Stimulated activated effector memory CD8-positive, alpha-beta T cell treated with anti-CD3 and anti-CD28 coated beads, Interleukin-12 subunit alpha, Interleukin-12 subunit beta, amount 100 ng/mL, for 72 hours (primary cell): ENCODE measurements at places on chromosomes 5 and 9.
A peak's percentile ranks its signal among the peaks of the same experiment; 100 is the strongest.

DNA sequence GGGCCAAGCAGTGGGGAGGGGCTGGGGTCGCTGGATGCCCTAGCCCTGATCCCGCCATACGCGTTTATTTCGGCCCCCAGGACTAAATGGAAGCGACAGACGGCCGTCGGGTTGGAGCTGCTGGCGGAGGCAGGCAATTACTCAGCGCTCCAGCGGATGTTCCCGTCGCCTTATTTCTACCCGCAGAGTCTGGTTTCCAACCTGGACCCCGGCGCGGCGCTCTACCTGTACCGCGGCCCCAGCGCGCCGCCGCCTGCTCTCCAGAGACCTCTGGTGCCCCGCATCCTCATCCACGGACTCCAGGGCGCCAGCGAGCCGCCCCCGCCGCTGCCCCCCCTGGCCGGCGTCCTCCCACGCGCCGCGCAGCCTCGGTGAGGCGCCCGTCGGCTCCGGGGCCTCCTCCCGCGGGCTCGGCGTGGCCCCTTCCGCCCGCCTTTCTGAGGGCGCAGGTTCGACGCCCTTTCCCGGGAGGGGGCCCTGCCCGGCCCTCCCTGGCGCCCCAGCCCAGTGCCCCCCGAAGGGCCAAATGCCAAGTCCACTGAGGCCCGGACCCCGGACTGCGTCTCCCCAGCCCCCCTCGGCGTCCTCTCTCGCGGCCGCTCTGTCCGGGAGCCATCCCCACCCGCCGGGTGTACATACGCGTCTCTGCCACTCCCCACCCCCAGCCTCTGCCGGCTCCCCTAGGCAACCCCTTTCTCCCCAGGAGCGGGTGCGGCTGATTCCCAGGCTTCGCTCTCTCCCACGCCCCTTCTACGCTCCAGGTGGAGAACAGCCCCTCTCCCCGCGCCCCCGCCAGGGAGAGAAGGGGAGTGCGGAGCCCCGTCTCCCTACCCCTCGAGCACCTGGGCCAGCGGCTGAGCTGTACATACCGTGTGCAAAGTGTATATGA lies 7.0 kb downstream of the BARHL1 start:
- no peak for DNase-seq

GRCh38 chr5:95738834-95739233 lies 7.7 kb downstream of the RHOBTB3 start:
- DNase-seq = no peak

- DNase-seq = no peak
These were observed 89.0 kb downstream of the ANKH start for GRCh38 chr5:14782591-14782990.

DNA sequence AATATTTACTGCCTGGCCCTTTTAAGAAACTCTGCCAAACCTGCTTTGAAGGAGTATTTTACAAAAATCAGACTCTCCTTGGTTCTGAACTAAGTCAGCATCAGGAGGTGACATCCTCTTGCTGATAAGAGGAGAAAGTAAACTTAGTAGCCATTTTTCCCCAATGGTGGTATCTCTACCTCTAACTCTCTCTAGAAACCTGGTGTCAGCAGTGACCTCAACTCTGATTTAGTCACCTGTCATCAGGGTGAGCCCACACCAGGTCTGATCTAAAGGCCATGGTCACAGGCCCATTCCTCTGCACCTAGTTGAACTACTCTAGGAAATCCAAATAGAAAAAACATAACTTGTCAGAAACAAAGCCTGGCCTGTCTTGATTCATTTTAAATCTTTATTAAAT lies 4.2 kb downstream of the CARNMT1 start:
- no peak for DNase-seq

DNA sequence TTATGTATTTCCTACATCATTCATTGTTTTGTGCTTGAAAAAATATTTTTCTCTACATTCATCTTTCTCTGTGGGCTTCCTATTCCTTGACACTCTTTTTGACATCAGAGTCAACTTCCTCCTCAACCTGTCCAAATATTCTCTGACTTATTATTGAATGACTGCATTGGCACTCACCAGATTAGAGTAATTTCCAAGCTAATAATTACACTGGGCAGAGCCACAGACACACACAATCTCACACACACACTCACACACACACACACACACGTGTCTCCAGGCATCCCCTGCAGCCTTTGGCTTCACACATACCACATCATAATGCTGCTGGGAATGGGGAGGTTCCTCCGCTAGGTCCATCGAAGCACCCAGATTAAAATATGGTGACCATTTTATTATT lies 184.5 kb downstream of the SYK start:
- no peak for DNase-seq

GRCh38 chr9:135707252-135708138 lies 5.5 kb downstream of the KCNT1 start:
- no peak for DNase-seq

DNA sequence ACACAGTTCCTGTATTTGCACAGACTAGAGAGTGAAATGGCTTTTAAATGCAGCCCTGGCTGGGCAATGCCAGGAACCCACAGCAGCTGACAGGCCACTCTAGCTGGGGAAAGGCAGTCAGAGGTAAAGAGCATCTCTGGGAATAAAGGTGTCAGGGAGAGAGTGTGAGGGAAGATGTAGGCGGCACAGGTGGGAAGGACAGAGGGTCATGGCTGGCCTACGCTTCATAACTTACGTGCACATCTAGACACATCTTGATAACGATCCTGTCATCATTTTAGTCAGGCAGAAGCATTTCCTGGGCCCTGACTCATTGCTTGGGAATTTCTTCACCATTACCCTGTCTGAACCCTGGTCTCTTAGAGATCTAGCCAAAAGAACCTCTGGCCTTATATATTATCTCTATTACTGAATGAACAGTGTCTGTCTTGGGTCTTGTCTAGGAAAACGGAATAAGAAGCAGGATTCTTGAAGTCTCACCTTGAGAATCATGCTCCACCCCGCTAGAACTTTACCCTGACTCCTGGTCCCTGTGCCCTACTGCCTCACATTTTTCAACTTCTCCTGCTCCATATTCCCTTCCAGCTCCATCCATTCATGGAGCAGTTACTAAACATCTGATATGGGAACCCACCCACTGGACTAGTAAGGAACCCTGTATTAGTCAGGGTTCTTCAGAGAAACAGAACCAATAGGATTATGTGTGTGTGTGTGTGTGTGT lies 106.4 kb upstream of the ELL2 start:
- no peak for DNase-seq

DNA sequence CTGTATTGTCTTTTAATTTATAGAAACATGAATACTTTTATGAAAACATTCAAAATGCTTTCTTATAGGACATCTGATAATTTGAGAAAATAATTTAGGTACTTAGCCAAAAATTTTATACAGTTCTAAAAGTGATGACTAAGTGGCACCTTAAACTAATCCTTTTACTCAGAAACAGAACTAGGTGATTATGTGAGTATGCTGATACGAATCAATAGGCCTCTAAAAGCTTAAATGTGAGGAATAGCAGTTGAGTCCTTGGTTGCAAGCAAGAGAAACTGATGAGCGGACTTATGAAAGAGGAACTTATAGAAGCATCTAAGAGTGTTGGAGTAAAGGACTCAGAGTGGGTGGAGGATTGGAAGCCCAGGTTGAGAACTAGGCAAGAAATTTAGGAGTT lies 26.4 kb downstream of the ANXA1 start:
- DNase-seq = no peak

DNA sequence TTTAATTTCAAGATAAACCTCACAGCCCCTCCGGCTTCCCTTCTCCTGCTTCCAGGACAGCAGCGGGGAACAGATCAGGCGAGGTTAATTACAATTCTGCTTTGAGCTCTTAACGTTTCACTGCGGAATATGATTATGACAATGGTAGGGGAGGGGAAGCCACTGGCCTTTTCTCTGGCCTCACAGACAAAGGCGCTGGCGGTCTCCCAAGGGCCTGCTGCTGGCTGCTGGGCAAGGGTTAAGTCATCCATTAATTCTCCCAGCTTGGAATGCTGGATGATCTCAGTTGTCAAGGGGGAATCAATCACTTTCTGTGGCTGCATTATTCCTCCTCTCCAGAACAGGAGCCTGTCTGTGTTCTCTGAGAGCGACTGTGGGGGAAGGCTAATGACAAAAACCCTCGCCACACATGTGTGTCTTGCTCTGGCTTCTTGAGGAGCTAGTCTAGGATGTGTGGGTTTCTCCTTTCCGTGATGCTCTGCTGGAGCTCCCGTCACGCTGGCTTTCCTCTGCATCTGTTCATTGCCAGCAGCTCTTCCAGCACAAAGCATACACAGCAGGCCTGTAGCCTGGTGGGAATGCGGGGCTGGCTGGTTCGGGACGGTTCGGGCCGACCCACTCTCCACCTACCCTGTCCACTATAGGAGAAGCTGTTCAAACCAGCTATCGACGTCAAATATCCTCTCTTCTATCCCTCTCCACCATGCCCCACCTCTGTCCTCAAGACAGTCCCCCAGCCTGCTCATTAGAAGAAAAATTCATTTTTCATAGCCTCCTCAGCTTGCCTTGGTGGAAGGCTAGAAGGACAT lies 82.8 kb downstream of the DCP2 start:
- no peak for DNase-seq

DNA sequence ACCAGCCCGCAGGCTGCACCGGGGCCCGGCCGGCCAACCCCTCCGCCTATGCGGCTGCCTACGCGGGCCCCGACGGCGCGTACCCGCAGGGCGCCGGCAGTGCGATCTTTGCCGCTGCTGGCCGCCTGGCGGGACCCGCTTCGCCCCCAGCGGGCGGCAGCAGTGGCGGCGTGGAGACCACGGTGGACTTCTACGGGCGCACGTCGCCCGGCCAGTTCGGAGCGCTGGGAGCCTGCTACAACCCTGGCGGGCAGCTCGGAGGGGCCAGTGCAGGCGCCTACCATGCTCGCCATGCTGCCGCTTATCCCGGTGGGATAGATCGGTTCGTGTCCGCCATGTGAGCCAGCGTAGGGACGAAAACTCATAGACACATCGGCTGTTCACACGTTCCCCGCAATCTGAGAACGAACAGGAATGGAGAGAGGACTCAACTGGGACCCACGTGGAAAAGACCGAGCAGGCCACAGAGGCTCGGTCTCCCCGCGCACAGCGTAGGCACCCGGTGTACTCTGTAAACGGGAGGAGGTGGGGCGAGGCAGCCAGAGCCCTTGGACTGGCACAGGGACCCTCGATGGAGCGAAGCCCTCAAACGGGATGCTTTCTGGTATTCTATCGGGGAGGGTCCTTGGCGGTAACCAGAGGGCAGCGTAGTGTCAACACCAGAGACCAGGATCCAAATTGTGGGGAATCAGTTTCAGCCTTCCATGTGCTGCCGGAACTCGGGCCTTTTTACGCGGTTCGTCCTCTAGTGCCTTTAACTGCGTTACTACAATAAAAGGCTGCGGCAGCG lies 1.9 kb downstream of the FOXE1 start:
- DNase-seq = no peak

DNA sequence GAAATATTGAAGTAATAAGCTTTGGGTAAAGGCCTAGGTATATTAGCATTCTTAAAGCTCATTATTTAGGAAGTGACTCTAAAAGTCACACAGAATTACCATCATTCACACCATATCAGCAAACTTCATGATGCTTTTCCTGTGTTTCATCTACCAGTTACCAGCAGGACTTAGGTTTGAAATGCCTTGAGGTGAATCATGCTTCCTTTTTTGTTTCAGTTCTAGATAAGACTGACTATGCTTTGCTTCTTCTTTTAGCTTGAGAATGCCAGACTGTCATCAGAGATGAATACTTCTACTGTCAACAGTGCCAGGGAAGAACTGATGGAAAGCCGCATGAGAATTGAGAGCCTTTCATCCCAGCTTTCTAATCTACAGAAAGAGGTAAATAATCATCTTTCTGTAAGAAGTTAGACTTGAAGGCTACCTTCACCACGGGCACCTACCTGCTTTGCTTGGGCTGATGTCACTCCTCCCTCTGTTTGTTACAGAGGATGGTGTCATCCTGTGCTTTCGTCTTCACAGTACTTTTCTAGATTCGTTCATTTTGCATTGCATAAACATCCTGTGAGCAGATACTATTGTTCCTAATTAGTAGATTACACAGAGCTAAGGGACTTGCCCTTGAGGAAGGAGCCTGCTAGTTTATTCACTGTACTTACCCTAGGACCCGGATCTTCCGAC lies 34.7 kb downstream of the LMNB1 start:
- DNase-seq = peak; percentile 9

DNA sequence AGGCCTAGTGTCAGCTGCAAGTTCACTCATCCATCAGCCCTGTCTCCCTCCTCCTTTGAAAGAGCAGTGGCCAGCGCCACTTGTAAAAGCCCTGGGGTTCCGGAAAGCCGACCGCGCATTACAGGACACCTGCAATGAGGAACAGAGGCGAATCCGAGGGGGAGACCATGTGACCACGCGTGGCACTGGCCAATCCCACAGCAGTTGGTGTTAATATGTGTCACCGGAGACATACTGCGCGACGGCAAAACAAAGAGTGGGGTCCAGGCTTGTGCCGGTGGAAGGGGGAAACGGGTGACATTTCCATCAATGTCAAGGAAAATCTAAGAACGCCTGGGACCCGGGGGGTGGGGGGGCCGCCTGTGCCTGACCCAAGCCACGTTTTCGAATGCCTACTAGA lies 480.8 kb downstream of the SPATA31A7 start:
- no peak for DNase-seq

DNA sequence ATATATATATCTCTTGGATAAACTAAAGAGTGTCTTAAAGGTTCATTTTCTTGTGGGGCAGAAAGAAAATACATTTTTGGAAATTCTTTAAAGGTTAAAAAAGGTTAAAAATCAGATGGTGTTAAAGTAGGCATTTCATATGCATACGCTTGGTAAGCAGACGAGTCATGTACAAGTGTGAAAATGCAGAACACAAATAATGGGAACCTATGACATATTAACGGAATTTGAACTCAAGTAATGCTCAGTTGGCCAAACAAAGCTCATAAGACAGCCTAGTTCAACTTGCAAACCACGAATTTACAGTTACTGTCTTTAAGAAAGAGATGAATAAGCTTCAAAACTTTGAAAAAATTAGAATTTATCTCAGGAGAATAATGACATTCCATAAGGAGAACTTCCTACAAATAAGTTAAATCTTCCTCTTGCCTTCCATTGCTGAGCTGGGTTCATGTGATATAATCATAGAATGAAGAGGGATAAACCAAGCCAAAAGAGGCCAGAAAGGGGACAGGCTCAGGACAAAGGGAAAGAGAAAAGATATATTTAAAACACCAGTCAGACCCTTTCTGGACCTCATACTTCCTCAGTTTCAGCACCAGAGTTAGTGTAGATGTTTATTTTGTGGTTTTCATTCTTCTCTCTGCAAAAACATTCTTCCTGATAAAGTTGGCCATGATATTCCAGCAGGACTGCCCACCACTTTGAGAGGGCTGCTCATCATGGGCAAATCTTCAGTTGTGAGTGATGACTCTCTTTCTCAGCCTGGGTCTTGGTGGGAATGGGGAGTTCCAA lies 256.7 kb upstream of the CD180 start:
- no peak for DNase-seq

GRCh38 chr5:31329715-31330114 lies 136.2 kb downstream of the CDH6 start:
- DNase-seq = no peak

GRCh38 chr9:130137081-130137640 lies 35.0 kb upstream of the NCS1 start:
- no peak for DNase-seq

GRCh38 chr5:171579976-171580411 lies 160.5 kb downstream of the FGF18 start:
- DNase-seq = no peak
